ENCODE measurements at places on chromosomes 1 and 21. TPM values are rescaled to one million over a fixed set of nuclear protein-coding genes. Genes with fewer than 3 reads are reported as not detected.

- DNase-seq = no peak
These were observed 844.3 kb downstream of the KCNT2 start for GRCh38 chr1:195763907-195764374.

- no peak for DNase-seq
These were observed 213.4 kb downstream of the USP25 start for GRCh38 chr21:15943009-15943666.

GRCh38 chr21:26444646-26445045, 128.4 kb downstream of the CYYR1 start:
- no peak for DNase-seq

- peak; percentile 59 for DNase-seq
These were observed 58.1 kb downstream of the SCCPDH start for GRCh38 chr1:246782120-246782900.

DNA sequence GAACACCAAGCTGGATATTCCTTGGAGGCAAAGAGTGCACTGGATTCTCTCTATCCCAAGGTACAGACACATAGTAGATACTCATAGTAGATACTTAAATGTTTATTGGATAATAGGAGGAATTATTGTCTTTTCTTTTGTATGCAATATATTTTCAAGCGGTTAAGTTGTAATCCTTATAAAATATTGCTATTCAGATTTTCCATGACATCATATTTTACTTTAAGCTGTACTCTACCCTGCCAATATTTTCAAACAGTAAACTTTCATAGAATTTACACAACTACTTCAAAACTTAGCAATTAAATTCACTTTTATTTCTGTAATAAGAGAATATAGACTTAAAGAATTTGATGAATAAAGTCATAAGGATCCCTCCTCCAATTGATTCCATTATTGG, 546.5 kb upstream of the CAMK1G start:
- no peak for DNase-seq

DNA sequence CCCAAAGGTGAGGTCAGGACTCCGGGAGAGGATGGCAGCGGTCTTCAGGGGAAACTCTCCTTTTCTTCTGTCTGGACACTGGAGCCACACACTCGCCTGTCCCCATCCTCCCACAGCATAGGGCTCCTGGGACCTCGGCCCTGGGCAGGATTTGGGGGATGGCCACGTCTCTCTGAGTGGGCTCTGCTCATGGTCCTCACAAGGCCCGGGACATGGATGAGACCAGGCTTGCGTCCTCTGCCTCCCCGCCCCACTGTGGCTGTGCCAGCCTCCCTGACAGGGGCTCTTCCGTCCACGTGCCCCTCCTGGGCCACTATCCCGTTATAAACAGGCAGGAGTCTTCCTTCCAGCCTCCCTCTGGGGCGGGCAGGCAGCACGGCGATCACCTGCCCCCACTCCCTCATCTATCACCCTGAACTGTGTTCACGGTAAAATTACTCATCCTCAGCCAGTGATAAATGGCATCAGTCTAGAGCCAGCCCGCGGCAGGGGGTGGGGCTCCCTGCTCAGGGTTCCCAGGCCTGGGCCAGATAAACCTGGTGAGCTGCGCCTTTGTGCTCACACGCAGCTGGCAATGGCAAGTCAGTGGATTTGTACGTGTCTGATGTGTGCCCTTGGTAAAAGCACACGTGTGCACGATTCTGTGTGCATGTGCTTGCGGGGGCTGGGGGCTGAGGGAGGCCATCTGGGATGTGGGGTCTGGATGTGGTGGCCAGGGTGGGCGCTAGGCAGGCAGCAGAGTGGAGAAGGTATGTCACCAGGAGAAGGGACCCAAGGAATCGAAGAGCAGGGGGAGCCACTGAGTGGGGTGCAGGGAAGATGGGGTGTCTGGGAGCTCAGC, 12.6 kb upstream of the SAMD11 start:
- no peak for DNase-seq

DNA sequence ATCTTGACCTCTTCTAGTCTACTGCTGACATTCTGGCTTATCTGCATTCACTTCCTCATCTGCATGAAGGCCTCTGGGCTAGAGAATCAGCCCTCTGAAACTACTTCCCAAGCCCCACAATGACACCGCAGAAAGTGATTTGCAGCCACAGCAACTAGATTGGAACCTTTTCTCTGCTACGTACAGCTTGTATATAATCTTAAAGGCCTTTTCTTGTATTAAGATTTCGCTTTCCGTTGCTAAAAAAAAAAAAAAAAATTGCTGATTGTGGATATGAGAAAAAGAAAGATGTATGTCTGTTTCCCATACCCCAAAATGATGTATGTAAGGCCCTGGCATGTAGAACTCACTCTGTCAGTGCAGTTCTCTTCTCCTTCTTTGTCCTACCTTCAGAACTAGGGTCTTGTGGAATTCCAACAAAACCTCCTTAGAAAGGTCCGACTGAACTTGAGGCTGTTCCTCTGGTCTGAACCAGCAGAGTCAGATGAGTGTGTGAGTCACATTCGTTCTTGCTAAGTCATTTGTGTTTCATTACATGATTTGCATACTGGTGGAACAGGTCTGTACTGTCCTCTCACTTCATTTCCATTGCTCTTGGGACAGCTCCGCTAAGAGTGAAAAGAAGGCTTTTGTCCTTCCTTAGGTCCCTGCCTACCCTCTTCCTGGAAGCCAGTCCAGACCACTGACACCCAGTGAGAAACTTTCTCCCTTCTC, 62.7 kb downstream of the PLPP3 start:
- peak; percentile 74 for DNase-seq

DNA sequence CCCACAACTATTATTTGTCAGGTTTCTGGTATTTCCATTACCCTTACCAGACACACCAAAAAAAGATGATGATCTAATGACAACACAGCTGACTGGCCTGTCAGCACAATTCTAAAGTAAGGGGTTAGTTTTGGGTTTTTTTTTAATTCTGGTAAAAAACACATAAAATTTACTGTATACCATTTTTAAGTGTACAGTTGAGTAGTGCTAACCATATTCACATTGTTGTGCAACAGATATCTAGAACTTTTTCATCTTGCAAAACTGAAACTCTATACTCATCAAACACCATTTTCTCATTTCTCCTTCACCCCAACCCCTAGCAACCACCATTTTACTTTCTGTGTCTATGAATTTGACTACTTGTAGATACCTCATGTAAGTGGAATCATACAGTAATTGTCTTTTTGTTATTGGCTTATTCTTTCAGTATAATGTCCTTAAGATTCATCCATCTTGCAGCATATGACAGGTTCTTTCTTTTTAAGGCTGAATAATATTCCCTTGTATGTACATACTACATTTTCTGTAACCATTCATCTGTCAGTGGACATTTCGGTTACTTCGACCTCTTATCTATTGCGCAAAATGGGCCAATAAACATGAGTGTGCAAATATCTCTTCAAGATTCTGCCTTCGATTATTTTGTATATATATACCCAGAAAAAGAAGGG, 29.8 kb downstream of the ARNT start:
- DNase-seq = no peak

GRCh38 chr1:203170625-203171330, 4.8 kb downstream of the MYBPH start:
- DNase-seq = no peak

The CLDN19 gene
- not detected for total RNA-seq

The EVI5 gene
- 19.8 TPM for total RNA-seq

The ACBD6 gene
- 47.9 TPM for total RNA-seq
